Central memory CD4-positive, alpha-beta T cell (primary cell): ENCODE measurements at places on chromosomes 11 and 22.

DNA sequence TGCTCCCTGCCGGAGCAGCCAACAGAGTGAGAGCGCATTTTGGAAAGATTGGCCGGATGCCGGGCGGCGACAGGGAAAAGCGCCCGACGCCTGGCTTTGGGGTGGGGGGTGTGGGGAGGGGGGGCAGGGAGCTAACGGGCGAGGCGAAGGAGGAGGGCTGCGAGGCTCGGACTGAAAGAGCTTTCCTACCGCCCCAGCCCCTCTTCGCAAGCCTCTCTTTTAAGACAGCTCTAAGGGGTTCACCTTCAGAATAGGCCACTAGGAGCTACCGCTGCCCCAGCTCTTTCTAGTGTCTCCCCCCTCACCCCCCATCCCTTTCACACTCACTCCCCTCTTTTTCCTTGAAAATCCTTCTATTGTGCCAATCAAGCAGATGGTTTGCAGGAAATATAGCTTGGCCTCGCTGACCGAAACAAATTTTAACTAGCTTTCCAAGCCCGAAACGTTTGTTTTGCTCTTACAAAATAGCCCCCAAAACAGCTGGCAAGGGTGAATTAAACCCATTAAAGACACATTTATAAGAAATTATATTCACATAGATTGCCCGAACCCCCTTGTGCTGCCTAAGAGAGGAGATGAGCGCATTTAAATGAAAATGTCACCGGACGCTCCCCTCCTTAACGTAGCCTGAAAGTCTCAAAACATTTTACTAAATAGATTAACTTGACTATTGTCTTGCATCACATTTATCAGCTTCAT lies 3.7 kb upstream of the DBX1 start:
- DNase-seq = no peak

DNA sequence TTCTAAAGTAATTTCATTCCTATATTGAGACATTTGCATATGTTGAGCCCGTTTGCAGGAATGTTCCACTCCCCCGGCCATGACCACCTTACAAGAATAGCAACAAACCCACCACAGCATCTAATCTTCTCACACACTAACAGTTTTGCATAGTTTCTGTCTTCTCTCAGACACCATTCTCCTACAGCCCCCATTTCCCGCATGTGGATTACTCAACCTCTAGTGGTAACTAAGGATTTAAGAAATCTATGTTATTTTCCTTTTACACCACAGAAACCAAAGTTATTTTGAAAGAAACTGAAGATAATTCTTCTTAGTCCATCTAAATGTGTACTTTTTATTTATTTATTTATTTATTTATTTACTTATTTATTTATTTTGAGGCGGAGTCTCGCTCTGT lies 2.3 kb downstream of the MS4A4E start:
- no peak for DNase-seq

GRCh38 chr11:11514246-11514645 lies 107.6 kb downstream of the GALNT18 start:
- DNase-seq = no peak

GRCh38 chr22:28977481-28977971 lies 84.1 kb downstream of the C22orf31 start:
- no peak for DNase-seq

DNA sequence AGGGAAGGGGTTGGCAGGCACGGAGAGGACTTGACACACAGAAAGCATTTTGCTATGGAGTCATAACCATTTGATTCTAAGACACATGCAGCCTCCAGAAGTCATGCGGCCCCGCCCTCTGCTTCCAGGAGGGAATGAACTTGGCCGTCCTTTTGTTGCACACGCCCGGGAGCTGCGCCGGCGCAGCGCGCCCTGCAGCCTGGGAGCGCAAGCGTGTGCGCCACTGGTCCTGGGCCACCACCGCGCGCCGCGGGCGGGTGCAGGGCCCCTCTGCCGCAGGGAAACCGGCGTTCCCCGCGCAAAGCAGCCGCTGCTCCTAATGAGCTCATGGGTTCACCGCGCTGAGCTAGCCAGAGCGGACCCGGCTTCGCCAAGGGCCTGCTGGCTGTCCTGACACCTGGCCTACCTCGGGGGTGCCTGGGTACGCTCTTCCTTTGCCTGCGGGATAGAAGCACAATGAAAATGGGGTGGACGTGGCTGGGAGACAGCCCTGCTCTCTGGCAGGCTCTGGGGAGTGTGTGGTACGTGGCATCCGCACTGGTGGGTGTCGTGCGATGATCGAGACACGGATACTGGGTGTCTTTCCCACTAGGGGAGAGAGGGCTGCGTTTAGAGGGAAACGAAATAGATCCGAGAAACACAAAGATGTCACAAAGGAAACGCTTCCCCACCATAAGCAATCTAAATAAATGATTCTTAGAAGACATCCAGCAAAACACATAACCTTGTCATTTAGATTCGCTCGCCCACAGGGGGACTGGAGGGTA lies 669 bp downstream of the MICAL3 start:
- DNase-seq = peak; percentile 6

DNA sequence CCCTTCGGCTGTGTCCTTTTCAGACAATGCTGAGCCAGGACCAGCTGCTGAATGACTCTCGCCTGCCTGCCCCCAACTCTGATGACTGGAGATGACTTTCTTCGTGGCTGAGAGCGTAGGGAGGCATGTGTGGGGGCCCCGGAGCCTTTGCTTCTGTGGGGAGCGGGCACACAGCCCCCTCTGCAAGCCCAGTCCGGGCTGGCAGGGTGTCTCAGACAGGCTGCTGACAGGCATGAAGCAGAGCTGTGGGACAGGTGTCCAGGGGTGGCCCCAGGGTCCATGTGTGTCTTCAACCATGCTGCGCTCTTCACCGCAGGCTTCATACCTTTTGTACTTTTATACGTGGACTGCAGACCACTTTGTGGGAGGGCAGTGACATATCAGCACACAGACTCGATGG lies 16.6 kb downstream of the CYB5R2 start:
- DNase-seq = no peak

GRCh38 chr22:42889304-42889703 lies 32.2 kb upstream of the ARFGAP3 start:
- DNase-seq = no peak

DNA sequence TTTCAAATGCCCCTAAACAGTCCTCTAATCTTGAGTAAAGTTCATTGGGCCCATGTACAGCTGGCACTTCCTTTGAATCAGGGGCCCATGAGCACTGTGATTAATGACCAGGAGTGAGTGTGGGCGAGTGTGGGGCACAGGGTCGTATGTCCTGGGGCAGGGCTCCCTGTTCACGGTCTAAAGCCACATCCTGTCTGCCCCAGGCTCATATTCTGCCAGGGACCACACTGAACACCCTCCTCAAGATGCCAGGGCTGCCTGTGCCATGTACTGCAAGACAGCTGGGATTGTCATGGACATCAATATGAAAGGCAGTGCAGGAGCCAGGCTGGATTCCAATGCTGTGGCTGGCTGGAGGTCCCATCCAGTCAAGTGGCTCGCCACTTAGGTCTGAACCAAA lies 130.5 kb downstream of the KIRREL3 start:
- DNase-seq = no peak

GRCh38 chr11:57217053-57217452 lies 20.0 kb downstream of the APLNR start:
- DNase-seq = no peak

DNA sequence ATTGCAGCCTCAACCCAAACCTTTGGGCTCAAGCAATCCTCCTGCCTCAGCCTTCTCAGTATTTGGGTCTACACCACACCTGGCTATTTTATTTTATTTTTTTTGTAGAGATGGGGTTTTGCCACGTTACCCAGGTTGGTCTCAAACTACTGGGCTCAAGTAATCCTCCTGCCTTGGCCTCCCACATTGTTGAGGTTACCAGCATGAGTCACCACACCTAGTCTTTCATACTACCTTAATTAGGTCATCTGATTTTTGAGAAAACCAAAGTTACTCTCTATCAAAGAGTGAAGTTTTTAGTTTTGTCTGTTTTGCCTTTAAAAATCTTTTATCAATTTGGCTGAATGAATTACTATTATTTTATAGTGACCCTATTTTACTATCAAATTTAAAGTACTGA lies 335.6 kb upstream of the LRRC4C start:
- DNase-seq = no peak

- no peak for DNase-seq
These were observed 60.9 kb downstream of the SMIM38 start for GRCh38 chr11:69216647-69217051.

GRCh38 chr11:117825538-117826189 lies 1.1 kb upstream of the FXYD2 start:
- no peak for DNase-seq
